ENCODE measurements at places on chromosomes 11 and 22.

DNA sequence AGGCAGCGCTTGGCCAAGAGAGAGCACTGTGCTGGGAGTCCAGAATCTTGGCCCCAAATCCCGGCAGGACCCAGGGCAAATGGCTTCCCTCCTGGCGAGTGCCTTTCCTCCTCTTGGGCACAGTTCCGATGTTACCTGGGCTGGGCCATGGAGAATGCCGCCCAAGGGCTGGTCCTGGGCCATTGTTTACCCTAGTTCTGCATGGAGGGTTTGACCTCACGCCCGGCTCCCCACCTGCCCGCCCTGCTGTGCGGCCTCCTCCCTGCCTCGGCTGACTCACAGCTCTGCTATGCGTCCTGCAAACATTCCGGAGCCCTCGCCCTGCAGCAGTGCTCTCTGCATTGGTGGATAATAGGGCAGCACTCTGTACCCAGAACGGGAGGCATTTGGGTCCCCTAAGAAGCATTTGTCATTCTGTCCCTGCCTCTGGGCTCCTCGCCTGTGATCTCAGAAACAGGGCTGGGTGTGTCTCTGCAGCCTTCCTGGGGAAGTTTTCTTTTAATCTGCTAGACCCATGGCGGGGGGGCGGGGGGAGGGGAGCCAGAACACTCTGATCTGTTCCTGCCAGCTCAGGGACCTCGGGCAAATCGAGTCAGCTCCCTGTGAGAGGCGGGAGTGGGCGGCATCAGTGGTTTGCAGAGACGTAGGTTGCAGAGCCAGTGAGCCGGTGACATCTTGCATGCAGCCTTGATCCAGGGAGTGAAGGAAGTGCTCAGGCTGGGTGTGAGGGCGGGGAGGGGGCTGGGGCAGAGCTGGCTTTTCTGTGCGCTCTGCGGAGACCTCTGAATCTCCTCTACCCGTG lies 32.9 kb upstream of the SMIM38 start:
- no peak for DNase-seq

DNA sequence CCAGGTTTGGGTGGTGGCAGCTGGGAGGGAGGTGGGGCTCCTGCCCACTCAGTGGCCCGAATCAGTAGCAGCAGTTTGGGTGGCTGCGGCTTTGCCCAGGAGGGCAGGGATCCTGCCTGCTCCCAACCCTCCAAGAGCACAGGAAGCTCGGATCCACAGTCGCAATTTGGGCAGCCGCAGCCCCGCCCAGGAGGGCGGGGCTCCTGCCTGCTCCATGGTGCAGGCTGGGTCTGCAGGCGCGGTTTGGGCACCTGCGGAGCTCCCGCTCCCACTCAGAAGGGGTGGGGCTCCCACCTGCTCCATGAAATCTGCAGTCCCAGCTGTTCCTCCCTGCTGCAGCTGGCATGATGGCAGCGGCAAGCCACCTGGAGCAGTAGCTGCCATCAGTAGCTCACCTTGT lies 38.1 kb upstream of the CALCB start:
- no peak for DNase-seq

DNA sequence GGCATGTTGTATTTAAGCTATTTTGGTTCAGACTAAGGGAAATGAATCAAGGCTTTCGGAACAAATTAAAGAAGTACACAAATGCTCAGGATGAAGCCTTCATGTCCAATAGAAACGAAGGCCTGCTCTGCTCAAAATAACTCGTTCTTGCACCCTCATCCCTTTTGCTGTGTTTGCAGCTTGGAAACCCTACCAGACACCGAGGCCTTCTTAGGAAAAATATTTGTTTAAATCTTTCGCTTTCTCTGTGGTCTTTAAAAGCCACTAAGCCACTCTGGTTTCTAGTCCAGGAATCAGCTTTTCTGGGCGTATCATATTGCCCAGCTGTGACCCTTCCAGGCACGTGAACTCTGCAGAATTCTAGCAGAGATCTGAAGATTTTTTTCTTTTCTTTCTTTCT lies 60.9 kb upstream of the HSPA8 start:
- no peak for DNase-seq

DNA sequence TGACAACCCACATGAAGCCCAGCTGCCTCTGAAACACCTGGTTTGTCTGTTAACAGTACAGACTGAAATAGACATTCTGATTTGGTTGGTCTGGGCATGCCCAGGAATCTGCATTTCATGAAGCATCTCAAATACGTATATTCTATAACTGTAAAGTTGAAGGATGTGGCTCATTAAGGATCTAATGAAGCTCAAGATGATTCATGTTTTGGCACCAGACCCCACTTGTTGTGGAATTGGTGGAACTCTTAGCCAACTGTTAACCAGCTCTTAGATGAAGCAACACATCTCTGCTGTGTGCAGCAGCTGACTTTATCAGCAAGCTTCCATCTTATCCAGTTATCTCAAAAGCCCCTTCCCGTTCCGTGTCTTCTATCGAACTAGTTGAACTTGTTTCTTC lies 232.2 kb downstream of the INSC start:
- DNase-seq: no peak

- no peak for DNase-seq
These were observed 9.9 kb downstream of the FEN1 start for GRCh38 chr11:61802605-61803004.

DNA sequence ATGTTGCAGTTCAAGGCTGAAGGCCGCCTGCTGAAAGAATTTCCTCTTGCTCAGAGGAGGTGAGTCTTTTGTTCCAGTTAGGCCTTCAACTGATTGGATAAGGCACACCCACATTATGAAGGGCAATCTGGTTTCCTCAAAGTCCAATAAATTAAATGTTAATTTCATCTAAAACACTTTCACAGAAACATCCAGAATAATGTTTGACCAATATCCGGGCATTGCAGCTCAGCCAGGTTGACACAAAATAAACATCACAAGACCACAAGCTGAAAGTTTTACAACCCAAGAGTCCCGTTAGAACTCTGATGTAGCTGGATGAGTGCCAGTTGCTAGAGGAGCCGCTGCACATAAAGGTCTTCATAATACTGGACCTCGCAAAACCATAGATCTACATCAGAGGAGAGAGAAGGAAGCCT lies 64.9 kb upstream of the EED start:
- no peak for DNase-seq

- no peak for DNase-seq
These were observed 21.6 kb upstream of the PEX26 start for GRCh38 chr22:18056161-18056666.

DNA sequence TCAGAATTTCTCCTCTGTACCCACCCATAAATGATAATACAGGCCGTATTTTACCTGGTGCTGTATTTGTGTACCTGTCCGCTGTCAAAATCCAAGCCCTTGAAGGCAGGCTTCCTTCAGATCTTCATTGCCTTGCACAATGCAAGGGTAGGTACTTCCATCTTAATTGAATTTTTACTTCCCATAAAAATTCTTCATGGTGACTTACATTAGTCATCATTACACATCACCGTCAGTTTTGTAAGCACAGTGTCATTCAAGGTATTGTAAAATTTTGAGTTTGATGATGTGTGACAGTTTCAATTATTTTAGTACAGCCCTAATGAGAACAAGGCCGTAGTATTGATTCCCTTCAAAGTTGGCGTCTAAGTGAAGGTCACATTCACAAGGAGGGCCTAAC lies 770 bp upstream of the TSG101 start:
- no peak for DNase-seq

- peak; percentile 99 for DNase-seq
These were observed at the start of gene PC for GRCh38 chr11:66958232-66958955. PC (minus strand) TSS chr11:66958383; CDS start chr11:66872159, 86,224 bp downstream.

DNA sequence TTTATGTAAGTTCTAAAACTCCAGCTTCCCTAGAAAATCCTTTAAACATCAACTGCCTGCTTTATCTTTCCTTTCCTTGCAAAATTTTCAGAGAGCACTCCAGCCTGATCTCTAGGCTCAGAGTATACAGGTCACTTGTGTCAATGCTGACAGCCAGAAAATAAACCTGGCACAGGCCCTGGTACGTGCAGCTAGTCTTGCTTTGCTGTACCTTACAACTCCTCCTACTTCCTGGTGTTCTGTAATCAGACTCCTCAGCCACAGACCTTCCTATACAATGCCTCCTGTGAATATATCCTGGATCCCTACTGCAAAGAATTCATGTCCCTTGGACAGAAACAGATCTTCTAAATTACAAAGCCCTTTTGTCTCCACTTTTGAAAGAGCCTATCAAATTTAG lies 24.2 kb upstream of the TMEM123 start:
- no peak for DNase-seq

DNA sequence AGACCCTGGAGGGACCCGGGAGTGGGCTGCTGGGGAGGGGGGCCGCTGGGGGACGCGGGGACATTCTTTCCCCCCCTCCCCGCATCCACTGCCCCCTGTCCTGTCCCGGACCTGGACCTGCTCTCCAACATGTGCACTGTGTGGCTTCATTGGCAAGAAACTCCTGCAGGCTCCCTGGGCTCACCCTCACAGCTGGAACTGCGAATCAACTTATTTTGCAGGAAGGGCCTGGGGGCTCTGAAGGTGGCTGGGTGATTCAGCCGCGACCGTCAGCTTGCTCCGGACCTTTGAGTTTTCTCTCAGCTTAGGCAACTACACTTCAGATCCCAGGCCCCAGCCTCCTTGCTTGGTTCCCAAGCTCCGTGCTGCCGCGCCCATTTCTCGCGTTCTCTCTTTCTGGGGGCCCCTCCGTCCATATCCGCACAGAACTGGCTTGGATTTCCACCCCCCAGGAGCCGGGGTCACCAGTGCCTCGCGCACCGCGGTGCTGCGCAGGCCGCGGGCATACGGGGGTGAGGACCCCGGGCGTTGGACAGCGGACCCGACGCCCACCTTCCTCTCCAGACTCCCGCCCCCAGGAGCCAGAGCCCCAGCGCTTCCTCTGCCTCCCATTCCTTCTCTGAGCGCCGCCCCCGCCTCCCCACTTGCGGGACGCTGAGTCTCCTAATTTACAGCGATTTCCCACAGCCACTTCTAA lies 471 bp upstream of the AHNAK start:
- peak; percentile 72 for DNase-seq

- peak; percentile 30 for DNase-seq
These were observed 339.7 kb downstream of the CTTN start for GRCh38 chr11:70737816-70738630.

DNA sequence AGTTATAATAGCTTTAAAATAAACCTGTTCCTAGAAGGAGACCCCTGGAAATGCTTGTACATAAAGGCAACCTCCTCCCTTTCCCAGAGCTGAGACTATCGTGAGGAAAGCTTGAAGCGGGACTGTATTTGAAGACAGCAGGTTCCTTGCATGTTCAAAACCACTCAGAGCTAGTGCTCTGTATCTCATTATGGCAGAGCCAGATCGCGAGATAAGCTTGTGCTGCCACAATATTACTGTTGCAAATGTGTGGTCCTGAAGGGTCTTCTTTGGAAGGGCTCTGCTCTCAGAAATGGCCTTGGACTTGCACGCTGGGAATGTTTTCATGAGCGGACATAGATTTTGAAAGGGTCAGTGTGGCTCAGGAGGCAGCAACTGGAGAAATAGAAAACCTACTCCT lies 168.2 kb downstream of the KIRREL3 start:
- DNase-seq: no peak

- DNase-seq: no peak
These were observed 6.9 kb downstream of the SMPD1 start for GRCh38 chr11:6397156-6397555.

DNA sequence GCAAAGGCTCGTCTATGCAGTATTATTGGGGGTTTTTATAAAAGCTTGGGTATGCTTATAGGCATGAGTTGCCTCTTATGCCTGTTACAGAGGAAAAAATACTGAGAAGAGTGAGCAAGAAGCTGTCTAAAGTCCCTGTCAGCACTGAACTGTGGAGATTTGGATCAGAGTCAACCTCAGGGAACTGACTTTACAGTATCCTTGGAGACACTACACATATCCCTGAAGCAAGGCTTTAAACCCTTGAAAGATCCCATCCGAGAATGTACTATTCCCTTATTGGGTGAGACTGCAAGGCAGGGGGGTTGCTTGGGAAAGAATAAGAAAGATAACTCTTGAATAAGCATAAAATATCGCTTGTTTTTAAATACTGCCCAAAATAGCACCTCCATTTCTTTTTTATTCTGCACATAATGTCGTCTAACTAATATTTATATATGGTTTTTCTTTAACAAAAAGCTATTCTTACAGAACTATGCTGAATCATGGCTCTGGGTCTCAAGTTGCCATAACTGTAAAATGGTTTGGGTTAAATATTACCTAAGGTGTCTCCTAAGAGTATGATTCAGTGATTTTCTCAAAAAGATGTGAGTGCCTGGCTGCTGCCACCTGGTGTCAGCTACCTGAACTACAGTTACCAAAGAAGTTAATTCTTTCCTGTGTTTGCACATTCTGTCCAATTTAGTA lies 1062.8 kb downstream of the DLG2 start:
- DNase-seq: no peak

DNA sequence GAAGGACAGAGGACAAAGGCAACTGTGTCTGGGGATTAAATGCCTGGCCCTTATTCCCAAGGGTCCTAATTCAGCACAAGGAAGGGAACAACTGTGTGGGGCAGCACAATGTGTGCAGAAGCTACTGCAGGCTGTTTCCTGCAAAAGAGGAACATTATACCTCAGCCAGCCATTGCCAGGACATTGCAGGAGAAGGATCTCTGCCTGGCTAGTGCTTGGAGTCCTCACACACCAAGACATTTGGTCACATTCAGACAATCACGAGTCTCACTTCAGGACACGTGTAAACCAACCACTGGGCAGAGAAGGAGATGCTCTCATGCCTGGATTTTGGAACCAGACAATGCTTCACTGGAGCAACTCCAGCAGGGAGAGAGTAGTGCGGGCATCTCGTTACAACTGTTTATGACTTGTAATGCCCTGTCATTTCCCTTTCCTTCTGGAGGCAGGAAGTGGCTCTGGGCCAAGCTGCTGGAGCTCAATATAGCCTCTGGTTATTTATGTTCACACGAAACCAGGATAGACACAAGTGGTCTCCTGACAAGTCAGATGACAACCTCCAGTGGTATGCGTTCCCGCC lies 23.9 kb upstream of the ZC3H12C start:
- peak; percentile 57 for DNase-seq

DNA sequence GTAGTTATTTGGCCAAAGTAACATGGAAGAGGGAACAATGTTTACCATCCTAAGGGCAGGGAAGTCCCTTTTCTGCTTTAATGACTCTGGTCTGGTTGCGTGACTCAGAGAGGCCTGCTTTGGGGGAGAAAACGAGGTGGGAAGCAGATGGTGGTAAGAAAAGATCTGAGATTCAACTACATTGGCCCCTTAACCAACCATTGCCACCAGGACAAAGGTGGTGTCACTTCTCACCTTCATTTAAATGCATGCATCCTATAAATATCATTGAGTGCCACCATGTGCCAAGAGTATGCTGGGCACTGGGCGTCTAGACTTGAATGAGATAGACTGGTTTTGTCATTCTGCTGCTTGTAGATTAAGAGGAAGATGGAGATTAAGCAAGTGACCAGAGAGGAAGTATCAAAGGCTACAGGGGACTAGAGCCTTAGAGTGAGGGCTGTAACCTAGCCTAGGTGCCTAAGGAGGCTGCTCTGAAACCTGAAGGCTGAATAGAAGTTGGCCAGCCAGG lies 3.6 kb upstream of the SORL1 start:
- DNase-seq: no peak

DNA sequence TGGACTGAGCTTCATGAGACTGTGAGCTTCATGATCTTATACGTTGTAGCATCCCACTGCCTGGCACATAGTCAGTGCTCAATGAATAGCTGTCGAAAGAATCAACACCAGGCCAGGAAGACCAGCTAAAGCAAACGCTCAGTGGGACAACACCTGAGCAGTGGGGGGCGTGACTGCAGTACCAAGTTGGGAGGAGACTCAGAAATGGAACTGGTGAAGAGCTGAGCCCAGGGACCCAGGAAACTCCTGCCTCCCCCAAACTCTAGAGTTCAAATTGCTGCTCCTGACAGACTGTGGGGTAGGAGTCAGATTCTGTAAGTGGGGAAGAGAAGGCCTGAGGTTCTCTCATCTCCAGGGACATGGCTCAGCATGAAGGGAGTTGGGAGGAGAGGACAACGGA lies 59.3 kb downstream of the MORC2 start:
- no peak for DNase-seq

Data from right forelimb (tissue), 1 donor.